ENCODE measurements at places on chromosomes 7 and 10.

DNA sequence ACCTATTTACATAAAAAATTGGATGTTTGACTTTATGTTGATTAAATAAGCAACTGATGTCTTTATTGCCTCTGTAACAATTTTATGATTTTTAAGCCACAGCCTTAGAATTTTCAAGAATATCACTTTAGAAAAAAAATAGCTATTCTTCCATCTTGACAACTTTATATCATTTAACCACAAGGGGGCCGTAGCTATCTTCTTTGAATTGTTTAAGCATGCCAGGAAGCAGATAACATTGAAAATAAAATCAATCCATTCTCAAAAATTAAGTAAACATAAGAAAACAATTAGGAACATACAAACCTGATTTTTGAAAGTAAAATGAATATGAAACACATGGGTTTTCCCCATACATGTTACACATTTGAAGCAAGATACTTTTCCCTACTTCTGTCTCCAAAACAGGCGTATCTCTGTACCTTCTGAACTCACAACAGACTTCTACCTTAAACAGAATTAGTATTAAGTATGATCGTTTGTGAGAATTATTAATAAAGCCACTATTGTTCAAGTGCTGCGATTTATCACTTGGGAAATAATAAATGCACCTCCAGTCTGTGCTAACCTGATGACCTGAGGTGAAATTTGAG, 209.0 kb downstream of the CACNA2D1 start:
- no peak overlapping the region for H3K27ac ChIP-seq
- H3K27me3 ChIP-seq, result no peaks in the 10 kb centered on the region
- DNase-seq, result peak; percentile 53
- peaks cover 2% of the 10 kb centered on the region for H3K4me1 ChIP-seq

GRCh38 chr7:69645683-69646082, 47.4 kb downstream of the AUTS2 start:
- H3K4me3 ChIP-seq, result no peak overlapping the region
- no peaks in the 10 kb centered on the region for H3K36me3 ChIP-seq
- peak; percentile 97 for DNase-seq
- peak overlapping the region; percentile 75 for H3K27ac ChIP-seq
- H3K4me1 ChIP-seq, result peaks cover 15% of the 10 kb centered on the region

GRCh38 chr10:96655461-96656197, 64.7 kb downstream of the PIK3AP1 start:
- no peak for DNase-seq
- no peak overlapping the region for H3K4me3 ChIP-seq
- no peaks in the 10 kb centered on the region for H3K36me3 ChIP-seq
- H3K27me3 ChIP-seq, result no peaks in the 10 kb centered on the region

GRCh38 chr7:78264105-78264504, 465.5 kb downstream of the PHTF2 start:
- H3K4me3 ChIP-seq, result no peak overlapping the region
- no peaks in the 10 kb centered on the region for H3K27me3 ChIP-seq
- H3K4me1 ChIP-seq, result peaks cover 3% of the 10 kb centered on the region
- H3K36me3 ChIP-seq, result no peaks in the 10 kb centered on the region
- DNase-seq, result peak; percentile 19

All from mesendoderm (in vitro differentiated cells).